ENCODE measurements at places on chromosomes 2 and 18.
A peak's percentile ranks its signal among the peaks of the same experiment; 100 is the strongest.

DNA sequence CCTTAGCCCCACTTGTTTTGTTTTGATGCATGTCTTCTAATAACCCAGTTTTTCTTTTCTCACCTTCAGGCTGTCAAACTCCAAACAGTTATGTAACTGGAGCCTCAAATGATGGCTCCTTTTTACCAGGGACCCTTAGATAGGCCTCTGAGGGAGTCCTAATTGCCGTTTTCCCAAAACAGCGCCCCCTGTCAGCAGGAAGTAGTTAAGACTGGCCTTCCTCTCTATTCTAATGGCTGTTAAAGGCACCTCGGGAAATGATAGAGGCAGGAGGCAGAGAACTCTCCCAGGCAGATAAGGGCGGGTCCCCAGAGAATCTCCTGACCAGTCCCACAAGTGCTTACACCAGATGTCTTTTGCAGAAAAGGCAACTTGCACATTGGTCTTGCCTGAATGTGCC, 123.2 kb downstream of the KCNS3 start:
- no peak for DNase-seq

DNA sequence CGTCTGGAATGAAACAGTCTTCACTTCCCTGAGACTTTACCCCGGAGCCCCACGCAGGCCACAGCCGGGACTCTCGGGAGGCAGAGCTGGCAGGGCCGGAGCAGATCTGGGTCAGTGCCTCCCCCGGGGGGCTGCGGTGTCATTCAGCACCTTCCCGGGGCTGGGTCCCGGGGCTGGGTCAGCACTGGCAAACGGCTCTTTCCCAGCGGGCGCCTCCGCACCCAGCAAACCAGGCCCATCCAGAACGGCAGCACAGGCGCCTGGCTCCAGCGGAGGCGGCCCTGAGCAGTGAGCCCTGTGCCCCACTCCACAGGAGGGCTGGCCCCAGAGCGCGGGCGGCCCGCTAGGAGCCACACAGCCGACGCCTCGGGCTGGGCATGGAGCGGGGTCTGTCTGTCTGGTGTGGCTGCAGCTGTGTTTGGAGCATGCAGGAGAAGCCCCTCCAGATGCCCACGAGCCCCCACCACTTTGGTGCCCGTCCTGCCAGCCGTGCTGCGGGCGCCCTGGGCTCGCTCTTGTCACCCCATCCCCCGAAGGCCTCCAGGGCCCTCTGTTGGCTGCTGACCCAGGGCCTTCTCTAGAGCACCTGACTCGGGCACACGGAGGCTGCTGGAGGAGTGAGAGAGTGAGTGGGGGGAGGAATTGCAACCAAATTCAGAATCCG, 132.1 kb upstream of the CTDP1 start:
- DNase-seq = no peak

GRCh38 chr2:215680605-215681598, 245.0 kb upstream of the FN1 start:
- no peak for DNase-seq

DNA sequence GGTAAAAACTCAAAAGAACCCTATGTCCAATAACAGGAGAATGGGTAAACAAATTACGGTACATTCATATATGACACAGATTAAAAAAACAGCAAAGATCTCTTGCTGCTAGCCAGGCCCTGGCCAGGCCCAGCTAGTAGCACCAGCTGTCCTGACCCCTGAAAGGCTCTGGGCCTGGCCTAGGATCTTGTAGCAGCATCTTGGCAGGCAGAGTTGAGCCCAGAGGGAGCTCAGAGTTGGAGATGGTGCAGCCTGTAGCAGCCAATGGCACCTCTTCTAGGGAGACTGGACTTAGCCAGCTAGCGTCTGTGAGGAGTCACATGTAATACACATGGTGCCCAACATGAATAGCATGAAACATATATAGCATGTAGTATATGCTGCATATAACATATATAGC, 69.1 kb downstream of the HS6ST1 start:
- DNase-seq = no peak

DNA sequence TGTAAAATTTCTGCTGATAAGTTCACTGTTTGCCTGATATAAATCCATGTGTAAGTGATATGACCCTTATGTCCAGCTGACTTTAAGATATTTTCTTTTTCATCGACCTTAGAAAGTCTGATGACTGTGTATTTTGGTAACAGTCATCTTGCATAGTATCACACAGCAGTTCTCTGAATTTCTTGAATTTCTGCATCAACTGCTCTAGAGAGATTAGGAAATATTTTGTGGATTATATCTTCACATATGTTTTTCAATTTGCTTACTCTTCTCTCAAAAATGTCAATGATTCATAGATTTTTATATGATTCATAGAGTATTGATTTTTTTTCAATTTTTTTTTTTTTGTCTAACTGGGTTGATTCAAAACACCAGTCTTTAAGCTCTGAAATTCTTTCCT, 945.3 kb downstream of the TRIB2 start:
- DNase-seq = no peak

- DNase-seq = no peak
These were observed 15.3 kb downstream of the FBLN7 start for GRCh38 chr2:112153501-112153900.

- DNase-seq = peak; percentile 94
These were observed 65.6 kb downstream of the NOL4 start for GRCh38 chr18:34158881-34159690.

GRCh38 chr2:214800180-214800579, 9.3 kb downstream of the BARD1 start:
- DNase-seq = no peak

DNA sequence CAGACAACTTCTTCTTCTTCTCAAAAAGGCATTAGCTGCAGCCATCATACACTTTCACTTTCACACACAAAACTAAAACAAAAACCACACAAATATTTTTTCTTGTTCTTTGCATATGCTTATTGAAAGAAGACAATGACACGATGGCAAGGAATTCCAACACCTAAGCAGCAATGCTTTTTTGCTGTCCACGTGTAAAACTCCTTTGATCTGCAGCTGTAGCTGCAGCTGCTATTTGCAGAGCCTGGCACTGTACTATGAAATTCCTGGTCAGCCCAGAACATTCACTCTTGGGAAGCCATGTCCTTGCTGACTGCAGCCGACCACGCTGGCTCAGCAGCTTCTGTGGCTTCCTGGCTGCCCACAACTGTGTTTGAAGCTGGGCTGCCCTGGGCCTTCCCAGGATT, 316.2 kb downstream of the CDH2 start:
- DNase-seq = peak; percentile 66

DNA sequence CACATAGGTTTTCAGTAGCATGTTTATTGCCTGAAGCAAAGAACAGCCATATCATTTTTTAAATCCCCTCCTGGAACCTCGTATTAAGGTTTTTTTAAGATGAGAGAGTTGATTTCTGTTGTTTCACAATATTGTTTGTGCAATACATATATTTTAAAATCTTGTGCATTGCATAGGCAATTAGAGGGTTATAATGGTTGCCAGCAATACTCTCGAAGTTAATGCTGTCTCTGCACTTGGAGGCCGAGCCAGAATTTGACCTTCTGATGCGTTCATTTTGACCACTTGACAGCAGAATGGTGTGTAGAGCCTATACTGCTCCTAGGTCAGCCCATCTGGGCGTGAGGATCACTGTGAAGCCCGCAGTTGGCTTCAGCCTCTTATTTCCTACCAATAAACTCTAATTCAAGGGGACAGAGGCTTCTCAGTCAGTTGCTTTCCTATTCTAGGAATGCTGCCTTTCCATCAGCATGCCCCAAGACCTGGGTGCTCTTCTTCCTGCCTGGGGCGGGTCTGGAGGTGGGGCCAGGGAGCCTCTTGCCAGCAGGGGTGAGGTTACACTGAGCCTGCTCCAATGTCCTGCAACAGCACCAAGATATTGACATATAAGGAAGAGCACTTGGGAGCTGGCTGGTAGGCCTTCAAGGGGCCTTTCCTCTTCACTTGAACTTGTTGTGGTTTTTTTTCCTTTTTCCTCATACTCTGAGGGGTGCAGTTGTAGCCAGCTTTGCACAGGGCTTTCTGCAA, 91.4 kb upstream of the BCL2L11 start:
- DNase-seq = no peak

DNA sequence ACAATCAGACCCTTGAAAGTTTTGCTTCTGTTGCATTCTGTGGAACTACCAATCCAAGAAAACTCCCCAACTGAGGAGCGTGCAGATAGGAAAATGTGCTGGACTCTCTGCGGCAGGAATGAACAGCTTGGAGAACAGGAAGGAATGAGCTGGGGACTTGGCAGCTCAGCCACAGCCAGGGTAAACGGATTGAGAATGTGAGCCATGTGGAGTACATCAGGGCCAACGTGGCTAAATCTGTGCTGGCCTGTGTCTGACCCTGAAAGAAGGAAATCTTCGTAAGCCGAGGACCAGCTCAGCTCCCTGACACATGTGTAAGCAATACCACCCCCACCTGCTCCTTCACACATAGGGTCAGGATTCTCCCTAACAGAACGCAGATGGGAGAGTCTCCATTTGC, 1023.7 kb downstream of the BCL11A start:
- no peak for DNase-seq

GRCh38 chr2:85772841-85773491, 19.2 kb downstream of the ATOH8 start:
- DNase-seq = no peak

DNA sequence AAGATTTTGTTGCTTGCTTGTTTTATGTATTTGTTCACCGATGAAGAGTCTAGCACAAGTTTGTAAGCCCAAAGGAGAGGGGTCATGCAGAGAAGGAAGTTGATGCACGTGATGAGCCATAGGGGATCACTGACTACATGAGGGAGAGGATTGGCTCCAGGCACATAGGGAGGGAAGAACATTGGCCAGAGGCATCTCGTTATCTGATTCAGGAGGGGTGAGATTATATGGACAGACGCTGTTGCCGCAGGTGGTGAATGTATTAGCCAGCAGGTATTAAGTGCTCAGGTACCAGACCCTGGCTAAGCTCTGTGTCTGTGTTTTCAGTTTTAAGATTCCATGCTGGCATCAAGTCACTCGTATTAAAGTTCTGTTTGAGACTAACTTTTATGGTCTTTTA, 91.8 kb upstream of the CHST9 start:
- DNase-seq = no peak

DNA sequence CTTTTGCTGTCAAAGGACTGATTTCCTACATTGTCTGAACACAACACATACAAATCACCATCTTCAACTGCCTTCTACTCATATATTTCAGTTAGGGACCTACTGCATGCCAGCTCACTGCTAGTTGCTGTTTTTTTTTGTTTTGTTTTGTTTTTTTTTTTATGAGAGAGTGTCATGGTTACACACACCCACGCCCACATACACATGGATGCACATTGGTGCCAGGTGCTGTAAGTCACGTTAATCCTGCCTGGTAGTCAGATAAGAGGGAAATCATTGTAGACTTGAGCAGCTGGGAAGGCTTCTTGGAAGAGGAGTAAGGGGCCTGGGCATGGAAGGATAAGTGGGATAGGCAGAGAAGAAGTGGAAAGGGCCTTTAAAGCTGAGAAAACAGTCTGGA, 209.9 kb downstream of the TDRD15 start:
- DNase-seq = no peak

DNA sequence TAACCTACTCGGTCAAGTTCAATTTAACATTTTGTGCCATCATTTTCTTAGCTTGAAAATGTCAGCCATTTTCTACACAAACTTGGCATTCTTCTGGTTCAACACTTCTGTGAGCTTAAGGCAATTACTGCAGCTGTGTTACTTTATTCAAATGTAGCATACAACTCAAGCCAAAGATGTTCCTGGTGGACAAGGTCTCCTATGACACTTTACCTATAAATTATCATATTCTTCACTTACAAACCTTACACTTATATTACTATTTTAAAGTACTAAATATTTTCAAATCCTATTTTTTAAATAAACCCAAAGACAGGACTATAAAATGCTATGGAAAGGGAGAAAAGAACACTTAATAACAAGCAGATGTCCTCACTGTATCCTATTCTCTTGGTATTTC, 1045.3 kb downstream of the TSN start:
- DNase-seq = no peak

DNA sequence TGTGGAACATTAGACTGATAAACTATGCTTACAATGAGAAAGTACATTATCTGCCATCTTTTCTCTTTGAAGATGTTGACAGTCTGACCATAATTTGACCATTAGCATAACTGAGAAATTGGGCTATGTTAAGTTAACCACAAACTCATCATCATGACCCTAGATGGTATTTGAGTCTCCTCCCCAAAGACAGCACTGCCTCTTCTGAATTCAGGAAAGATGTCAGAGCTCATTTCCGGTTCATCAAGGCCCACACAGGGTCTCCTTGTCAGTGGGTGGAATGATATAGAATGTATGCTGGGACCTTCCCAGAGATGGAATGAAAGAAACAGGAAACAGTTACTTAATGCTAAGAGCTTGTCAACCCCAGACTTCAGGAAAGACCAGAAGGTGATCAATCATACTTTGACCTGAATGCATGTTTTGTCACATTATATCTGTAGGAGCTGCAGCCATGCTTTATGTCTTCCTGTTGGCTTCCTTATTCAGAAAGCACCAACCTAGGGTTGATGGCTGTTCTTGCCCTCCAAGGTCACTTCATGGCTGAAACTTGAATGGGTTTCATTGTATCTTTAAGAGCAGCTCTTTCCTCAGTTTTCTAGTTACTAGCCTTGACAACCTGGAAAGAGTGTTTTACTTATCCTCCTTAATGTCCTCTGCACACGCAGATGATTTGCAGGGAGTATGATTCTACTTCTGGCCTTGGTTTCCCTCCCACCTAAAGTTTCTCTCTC, 99.1 kb upstream of the NEUROD1 start:
- no peak for DNase-seq

- DNase-seq = no peak
These were observed 17.4 kb upstream of the HNRNPA3 start for GRCh38 chr2:177195194-177195593.

- no peak for DNase-seq
These were observed 10.9 kb downstream of the RBMS1 start for GRCh38 chr2:160482673-160483072.

DNA sequence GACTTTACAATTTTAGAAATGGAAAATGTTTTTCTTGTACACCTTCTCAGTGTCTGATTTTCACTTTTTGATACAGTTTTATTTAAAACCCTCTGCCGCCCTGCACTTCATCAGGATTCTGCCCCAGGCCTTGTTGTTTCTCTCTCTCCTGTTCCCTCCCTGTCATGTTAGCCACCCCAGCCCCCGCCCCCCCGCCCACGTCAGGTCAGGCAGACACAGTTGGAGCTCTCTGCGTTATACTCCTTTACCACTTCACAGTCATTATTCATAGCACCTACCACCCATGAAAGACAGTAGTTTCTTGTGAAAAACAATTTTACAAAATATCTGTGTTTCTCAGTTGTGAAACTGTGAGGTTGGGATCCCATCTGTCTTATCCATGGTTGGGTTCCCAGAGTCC, 21.5 kb downstream of the ADNP2 start:
- no peak for DNase-seq

- DNase-seq = no peak
These were observed 772.6 kb upstream of the FAM98A start for GRCh38 chr2:34371711-34372110.

DNA sequence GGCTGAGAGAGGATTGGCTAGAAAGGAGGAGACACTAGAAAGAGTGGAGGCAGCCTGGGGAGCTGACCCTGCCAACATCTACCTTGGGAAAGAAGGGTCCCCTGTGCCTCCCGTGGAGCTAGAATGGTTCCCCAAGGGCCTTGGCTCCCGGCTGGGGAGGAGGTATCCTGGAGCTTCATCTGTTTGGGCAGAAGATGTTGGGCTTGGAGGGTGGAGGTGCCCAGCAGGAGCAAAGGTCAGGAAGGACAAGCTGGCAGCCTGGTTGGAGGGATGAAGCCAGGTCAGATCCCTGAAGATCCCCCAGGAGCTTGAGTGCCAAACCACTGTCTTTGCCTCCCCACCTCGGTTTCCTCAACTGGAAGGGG, 2.9 kb downstream of the ATP6V1B1 start:
- no peak for DNase-seq
